ENCODE measurements at places on chromosomes 7 and 10.
A peak's percentile ranks its signal among the peaks of the same experiment; 100 is the strongest.

DNA sequence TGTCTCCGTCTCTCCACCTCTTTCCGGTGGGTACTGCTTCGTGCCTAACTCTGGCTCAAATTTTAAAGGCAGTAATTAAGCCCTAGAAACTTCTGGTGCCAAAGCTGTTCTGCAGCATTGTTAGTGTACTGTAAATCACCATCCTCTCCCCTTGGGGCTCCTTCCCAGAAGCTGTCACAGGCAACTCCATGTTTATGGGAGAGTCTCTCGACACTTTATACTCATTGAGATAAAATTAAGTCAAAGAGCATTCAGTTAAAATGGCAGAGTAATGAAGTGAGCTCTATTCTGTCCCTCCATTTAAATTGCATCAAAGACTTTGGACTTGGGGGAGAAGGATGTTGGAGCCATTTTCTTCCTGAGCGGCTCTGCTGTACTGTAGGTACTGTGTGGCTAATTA is 274.8 kb downstream of the SFMBT2 start:
- no peak for DNase-seq

DNA sequence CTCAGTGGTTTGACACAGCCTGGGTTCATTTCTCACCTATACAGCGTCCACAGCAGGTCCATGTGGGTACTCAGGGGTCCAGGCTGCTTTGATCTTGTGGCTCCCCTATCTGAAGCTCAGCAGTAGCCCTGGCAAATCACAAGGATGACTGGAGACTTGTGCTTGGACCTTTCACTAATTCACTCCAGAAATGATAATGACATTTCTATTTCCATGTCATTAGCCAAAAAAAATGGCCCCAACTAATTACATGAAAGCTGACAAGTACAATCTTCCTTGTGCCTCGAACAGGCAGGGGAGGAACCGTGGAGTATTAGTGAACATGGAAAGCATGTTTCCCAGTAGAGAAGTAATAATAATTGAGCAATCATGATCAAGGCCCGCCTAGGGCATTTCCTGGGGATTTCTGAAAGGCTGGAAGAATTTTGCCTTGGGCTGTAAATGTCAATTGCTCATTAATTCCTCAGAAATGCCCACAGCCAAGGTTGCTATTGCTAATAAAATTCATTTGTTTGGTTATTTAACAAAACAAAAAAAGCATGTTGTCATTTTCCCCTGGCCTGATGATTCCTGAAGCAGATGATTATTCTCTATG is 586.1 kb downstream of the SDK1 start:
- DNase-seq: no peak

DNA sequence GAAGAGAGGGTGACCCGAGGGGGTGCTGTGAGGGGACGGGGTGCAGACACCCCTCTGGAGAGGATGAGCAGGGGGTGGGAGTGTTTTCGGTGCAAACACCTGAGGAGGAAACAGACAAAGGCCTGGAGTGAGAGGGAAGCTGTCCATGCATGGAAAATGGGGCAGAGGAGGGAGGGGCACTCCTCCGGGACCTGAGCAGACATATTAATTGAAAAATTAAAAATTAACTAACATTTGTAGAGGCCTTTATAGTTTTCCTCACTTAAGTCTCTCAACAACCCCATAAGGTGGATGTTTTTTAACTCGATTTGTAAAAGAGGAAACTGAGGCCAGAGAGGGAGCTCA is 1.2 kb downstream of the VPS37D start:
- no peak for DNase-seq

- no peak for DNase-seq
These were observed 156.3 kb upstream of the HGF start for GRCh38 chr7:81926154-81926553.

GRCh38 chr10:49161411-49161997 is 26.7 kb downstream of the TMEM273 start:
- no peak for DNase-seq

GRCh38 chr7:27547401-27547800 is 115.3 kb downstream of the HIBADH start:
- DNase-seq: peak; percentile 51

DNA sequence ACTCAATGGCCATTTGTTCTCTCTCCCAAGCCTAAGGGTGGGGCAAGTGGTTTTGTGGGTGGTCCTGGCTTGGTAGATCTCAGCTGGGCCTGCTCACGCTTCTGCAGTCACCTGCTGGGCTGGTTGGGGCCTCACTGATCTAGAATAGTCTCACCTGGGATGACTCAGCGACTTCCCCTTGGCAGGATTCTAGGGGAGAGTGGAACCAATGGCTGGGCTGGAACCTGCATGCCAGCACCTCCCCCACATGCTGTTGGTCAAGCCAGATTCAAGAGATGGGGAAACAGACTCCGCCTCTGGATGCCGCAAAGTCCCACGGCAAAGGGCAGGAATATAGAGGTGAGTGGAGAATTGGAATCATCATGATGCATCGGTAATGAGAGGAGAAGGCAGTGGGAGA is 292.9 kb upstream of the NPVF start:
- no peak for DNase-seq

DNA sequence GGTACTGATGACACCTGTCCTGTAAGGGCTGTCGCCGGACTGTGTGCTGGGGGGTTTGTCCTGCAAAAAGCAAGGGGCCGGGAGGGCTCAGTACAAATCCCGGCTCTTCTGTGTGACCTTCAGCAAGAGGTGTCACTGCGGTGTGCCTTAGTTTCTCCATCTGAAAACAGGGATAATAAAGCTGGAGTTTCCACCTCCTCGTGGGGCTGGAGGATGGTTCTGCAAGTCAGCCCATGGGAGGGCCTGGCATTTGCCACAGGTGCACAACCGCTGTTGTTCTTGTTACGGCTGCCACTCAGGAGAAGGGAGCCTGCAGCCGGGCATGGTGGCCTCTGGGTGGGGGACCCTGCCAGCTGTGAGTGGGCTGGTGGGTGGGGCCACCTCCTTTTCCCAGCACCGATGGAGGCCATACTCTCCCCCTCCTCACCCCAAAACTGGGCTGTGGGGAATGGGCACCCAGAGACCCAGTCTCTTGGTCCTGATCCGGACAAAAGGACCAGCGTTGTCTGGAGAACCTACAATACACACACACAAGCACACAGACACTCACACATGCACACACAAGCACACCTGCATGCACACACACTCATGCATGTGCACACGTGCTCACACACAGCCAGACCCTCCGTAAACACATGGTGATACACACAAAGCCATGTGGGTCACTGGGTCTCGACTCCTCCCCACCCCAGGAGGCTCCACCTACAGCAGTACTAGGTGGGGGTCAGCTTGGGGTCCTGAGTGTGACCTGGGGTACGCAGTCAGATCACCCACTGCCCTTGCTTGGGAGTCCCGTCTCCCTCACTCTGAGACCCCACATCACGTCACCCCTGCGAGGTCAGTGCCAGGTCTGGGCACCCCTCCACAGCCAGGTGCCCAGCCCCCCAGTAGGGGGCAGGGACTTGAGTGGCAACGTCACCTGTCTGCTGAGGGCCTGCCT is 34.1 kb downstream of the ELFN1 start:
- DNase-seq: no peak

DNA sequence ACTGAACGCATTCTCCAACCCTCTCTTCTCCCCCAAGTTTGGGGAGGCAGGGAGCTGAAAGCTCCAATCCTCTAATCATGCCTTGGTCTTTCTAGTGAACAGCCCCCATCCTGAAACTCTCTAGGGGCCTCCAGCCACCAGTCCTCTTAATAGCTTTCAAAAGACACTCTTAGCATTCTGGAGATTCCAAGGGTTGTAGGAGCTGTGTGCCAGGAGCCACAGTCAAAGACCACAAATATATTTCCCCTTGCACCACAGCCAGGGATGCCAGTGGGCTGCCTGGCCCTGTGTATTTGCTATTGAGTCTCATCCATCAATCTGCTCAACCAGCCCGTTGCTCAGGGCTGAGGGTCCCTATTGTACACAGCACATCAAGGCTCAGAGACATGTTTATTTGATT is 18.5 kb upstream of the MLXIPL start:
- DNase-seq: no peak

- no peak for DNase-seq
These were observed 52.0 kb downstream of the RAB11FIP2 start for GRCh38 chr10:117994771-117995170.

DNA sequence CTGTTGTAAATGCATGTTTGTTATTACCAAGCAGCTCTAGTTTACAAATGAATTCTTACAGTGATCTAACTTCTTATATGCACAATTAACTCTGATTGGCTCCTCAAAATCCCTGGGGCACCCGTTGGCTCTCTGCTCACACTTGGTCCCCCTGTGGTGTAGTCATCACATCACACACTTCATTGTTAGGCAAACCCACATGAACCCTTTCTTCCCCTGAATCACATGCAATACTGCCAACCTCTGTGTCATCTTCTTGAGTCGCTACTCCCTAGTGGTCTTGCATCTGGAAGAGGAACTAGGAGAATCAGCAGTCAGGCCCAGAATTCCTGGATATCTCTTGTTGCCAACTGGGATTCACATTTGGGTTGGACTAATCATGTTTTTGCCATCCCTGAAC is 73.1 kb downstream of the CD36 start:
- DNase-seq: no peak

DNA sequence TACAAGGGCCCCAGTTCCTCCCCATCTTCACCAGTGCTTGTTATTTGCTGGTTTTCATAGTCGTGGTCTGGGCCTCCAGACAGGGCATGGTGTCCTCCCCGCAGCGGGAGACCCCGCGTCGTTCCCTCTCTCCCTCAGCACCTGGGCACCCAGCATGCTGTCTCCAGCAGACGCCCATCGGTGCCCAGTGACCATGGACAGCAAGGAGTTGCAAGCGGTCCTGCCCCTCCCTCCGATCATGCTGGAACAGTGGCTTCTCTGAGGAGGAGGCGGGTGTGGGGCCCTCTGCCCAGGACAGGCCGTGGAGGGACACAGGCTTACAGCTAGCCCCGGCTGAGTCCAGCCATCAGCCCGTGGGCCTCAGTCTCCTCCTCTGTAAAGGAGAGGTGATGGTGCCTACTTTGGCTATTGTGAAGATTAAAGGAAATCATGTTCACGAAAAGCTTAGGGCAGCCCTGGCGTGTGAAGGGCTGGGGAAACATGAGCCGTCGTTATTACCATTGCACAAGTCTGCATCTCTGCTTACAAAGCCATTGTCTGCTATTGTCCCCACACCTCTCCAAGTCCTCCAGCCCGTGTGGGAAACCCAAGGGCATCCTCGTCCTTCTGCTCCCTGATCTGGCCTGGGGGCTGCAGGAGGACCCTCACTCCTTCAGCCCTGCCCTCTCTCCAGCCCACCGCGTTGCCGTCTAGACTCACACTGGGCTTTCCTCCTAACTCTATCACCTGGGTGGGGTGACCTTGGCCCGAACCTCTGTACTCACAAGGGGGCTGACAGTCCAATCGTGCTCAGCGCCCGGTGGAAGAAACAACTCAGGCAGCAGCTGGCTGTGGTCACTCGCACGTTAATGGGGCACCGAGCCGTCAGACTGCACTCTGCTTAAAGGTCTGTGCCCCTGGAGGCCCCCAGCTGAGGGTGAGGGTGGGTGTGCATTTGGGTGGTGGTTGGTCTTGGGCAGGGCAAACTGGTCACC is 29.9 kb downstream of the EN2 start:
- no peak for DNase-seq

DNA sequence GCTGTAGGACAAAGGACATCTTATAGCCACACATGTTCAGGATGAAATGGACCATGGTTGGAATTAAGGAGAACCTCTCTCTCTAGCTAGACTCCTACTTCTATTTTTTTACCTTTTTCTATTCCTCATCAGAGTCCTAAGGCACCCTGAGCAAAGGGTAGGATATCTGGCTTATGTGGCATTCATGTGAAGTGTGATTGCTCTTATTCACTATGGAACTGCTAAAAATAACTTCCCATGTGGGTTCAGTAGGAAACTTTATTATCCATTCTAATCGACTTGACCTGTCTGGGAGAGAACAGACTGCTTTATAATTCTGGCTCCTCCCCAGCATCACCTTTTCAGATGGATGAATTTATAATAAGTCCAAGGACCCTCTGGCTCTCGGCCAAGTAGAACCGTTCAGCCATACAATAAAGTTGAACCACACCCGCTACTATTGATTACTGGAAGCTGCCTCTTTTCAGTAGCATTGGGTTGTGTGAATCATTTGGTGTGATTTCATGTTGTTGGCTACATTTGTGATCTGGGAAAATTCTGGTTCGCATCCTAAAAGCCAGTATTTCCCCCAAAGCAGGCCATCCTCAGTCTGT is 117.5 kb downstream of the NRF1 start:
- no peak for DNase-seq

- no peak for DNase-seq
These were observed 349.6 kb downstream of the CDC14C start for GRCh38 chr7:49273897-49274296.

GRCh38 chr10:78288663-78289062 is 255.0 kb downstream of the RPS24 start:
- no peak for DNase-seq

DNA sequence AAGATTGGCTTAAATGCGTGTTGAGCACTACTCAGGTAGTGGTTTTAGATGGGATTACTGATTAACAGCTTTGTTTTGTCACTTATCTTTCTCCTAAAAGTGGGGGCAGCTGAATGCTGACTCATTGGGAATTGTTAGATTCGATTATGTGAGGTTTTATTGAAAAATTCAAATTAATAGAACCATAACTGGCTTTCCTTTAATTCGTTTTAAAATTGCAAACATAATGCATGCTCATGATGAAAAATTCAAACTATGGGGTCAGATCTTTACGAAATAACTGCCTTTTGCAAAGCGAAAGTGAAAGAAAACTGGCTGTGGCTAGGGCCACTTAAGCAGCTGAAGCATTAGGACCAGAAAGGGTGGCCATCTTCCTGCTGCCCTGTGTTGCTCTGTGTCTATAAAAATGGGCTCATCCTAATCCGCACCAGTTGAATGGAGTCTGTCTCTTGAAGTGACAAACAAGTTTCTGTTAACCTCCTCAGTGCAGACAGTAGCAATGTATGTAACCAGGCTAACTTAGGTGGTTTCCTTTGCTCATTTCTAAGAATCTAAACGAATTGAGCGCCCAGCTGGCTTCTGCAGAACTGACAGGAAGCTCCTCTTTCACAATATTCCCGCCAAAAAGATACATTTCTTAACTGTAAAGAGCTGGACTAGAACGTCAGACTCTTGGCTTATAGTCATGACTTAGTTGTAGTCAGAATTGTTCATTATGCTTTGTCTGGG is 27.8 kb downstream of the DENND10 start:
- DNase-seq: no peak

GRCh38 chr10:108014902-108015177 is 850.3 kb upstream of the SORCS1 start:
- DNase-seq: no peak

DNA sequence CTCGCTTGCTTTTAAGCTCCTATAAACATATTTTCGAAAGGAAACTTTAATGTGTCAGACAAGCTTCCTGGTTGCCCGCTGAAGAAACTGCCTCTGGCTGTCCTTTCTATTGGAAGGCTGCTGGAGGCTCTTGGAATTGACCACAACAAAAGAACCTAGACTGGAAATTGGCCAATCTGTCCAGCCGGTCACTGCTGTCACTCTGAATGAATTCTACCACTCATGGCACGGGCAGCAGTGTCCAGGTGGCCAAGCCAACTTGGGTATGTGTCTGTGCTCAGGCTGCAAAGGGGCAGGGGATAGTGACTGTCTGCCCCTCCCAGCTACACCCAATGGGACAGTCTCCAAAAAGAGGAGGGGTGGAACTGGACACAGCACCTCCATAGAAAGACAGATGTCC is 57.6 kb downstream of the CDH23 start:
- DNase-seq: no peak

GRCh38 chr7:124208173-124208572 is 175.3 kb upstream of the TMEM229A start:
- DNase-seq: no peak

GRCh38 chr10:79310911-79311573 is 36.2 kb upstream of the PPIF start:
- DNase-seq: no peak

- DNase-seq: no peak
These were observed 112.1 kb upstream of the AFAP1L2 start for GRCh38 chr10:114516356-114516755.

- no peak for DNase-seq
These were observed 1246.7 kb downstream of the GATA3 start for GRCh38 chr10:9301148-9301547.
